Prostate gland (tissue), 2 donors: ENCODE measurements at places on chromosomes 6 and 20.

GRCh38 chr6:42766163-42766670 is 15.6 kb upstream of the BICRAL start:
- DNase-seq = no peak

DNA sequence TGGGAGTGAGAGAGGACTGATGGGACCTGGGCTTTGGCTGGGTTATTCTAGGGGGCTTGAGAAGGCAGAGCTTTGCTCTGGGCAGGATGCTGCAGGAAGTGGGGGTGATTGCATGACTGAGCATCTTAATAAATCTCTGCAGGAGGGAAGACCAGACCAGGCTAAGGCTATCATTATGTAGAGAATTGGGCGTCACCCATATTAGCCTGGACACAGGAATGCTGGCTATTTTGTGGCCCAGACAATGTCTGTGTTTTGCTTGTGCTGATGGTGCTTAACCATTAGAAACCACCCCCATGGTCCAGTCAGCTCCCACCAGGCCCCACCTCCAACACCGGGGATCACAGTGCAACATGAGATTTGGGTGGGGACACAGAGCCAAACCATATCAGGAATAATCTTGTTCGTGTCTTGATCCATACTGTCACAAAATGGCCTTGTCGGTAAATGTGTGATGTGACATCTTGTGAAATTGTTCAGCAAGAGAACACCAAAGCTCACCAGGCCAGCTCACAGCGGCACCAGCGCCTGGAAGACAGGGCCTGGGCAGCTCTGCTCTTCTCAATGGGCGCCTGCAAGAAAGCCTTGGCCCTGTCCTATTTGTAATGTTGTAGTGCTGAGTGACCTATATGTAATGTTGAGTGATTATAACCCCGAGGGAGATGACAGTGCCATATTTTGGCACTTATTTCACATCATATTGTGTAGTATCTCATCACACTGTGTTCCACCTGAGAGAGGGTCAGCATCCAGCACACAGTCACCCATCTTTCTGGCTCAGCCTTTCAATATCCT is 211.8 kb downstream of the QKI start:
- DNase-seq = no peak

- DNase-seq = no peak
Measured at GRCh38 chr6:33176906-33177305, 15.4 kb downstream of the COL11A2 start.

- no peak for DNase-seq
Measured at GRCh38 chr6:167664678-167665660, 161.7 kb upstream of the AFDN start.

DNA sequence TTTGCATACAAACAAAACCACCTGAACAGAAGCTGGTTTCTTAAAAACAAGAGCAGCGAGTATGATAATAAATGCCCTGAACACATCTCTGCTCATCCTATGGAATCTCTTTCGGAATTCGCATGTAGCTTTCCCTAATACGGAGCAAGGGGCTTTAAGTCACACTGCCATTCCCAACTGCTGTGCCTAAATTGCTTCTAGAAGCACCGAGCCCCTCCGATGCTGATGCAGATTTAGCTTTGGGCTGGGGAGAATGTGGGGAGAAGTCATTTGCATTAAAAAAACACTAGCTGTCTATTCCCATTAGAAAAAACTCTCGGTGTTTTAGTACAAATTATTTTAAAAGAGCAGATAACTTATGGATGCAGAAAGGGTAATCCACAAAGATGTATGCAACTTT is 76.9 kb downstream of the CD83 start:
- DNase-seq = no peak

DNA sequence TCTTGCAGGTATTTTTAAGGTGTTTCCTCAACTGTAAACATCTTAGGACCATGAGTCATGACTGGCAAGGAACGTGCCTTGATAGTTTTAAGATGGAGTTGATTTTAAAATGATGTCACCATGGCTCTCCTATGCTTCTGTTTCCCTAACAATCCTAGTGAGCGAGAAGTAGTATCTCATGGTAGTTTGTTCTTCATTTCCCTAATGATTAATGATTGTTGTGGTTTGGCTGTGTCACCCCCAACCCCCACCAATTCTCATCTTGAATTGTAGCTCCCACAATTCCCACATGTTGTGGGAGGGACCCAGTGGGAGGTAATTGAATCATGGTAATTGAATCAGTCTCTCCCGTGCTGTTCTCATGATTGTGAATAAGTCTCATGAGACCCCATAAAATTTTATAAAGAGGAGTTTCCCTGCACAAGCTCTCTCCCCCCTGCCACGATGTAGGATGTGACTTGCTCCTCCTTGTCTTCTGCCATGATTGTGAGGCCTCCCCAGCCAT is 16.8 kb upstream of the BNIP5 start:
- DNase-seq = no peak
